ENCODE measurements at places on chromosomes 6 and 20.
A peak's percentile ranks its signal among the peaks of the same experiment; 100 is the strongest.

GRCh38 chr20:5072756-5073659, 46.8 kb downstream of the PCNA start:
- DNase-seq = peak; percentile 94

- no peak for DNase-seq
These were observed 57.3 kb upstream of the TRAF3IP2 start for GRCh38 chr6:111662794-111663593.

DNA sequence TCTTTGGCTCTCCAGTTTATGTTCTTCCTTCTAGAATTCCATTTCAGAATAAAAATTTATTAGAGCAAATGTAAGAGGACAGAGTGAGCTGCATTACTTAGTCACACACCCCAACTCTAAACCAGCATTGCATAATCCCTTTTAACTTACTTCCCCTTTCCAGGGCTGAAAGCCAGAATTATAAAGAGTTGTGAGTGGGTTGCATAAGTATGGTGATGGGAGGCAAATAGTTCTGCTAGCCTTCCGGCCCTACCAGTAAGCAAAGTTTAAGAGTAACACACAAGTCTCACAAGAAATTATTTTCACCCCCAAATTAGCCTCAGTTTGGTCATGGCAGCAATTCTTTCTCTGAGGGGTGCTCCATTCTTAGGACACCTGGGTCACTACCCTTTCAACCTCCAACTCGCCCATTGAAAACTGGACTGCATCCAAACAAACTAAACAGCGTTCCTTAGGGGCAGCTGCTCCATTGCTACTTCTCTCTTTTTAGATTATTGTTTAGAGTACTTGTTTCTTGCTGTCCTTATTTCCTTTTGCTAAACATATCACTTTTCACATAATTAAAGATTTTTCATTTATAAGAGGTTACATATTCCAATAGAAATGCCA, 1.6 kb downstream of the KIAA0408 start:
- no peak for DNase-seq

DNA sequence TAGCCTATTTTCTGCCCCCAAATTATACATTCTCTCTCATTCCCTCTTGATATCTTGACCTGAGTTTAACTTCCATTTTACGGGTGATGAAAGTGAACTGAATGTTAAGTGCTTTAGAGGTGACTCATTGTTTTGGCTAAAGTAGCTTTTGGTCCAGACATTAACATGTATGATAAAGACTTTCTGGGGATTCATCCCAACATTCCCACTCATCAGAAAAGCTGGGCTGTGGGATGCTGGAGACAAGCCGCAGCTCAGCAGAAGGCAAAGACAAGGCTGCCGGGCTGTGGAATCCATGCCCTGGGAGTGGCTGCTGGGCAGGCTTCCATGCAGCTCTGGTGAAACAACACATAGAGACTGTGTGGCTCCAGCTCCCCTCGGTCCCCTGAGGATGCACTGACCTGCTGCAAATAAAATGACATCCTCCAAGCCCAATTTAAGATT, 89.9 kb upstream of the SYNDIG1 start:
- no peak for DNase-seq

- no peak for DNase-seq
These were observed 181.9 kb downstream of the GMDS start for GRCh38 chr6:2063547-2063946.

All from NCI-H460 (cell line).